ENCODE measurements at places on chromosomes 1 and 21.
A peak's percentile ranks its signal among the peaks of the same experiment; 100 is the strongest.

DNA sequence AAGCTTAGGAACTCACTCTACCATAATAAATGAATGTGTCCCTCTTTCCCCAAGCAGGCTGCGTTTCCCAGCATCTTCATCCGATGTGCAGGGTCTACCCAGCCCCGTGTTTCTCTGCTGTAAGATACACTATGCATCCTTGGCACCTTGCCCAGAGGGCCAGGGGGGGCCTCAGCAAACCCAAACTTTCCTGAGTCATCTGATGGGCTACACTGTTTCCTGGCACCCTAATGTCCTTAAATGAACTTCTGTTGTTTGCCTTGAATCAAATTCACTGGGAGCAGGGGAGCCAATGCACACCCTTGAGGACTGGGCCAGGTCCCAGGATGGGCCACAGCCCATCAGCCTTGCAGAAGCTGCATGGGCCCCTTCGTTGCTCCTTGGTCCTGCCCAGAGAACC, 145.5 kb downstream of the IGSF21 start:
- no peak for DNase-seq

GRCh38 chr1:8716238-8716637, 101.2 kb downstream of the RERE start:
- DNase-seq = no peak

DNA sequence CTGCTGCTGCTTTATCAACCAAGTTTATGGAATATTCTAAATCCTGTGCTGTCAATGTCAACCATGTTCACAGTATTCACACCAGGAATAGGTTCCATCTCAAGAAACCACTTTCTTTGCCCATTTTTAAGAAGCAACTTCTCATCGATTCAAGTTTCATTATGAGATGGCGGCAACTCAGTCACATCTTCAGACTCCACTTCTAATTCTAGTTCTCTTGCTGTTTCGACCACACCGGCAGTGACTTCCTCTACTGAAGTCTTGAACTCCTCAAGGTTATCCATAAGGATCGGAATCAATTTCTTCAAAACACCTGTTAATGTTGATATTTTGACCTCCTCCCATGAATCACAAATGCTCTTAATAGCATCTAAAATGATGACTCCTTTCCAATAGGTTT, 39.7 kb upstream of the IFNLR1 start:
- no peak for DNase-seq

GRCh38 chr1:17475752-17476151, 36.3 kb upstream of the RCC2 start:
- no peak for DNase-seq

DNA sequence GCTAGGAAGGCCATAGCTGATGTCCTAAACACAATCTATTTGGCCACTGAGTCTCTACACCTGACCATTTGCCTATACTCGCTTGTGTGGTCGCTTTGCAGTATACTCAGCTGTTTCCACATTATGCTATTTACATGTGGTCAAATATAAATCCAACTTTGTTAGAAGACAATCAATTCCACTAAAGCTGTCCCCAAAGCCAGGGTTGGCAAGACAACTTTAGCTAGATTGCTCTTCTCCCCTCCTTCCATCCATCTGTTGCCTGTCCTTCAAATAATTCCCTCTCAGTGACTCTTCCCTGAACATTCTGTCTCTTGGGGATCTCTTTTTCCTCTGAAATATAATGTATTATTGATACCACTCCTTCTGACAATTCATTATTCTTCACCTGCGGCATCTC, 30.1 kb downstream of the AVPR1B start:
- no peak for DNase-seq

- DNase-seq = peak; percentile 58
Measured at GRCh38 chr1:62530516-62531154, 66.7 kb upstream of the ANGPTL3 start.

DNA sequence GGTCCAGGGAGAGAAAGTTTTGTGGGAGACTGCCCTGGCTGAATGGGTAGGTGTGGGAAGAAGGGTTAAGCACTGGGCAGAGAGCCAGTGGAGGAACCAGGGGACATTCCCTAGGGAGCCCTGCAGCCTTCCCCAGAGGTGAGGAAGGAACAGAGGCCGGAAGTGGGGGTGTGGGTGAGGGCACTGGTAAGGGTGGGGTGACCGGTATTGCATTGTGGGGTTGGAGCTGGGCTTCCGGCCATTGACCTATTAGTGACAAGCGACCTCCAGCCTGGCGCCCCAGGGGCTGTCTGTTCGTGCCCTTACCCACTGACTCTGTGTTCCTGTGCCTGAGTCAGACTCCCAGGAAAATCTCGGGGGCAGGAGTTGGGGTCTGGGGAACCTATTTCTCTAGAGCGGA, 3.5 kb upstream of the TSPAN1 start:
- DNase-seq = no peak

DNA sequence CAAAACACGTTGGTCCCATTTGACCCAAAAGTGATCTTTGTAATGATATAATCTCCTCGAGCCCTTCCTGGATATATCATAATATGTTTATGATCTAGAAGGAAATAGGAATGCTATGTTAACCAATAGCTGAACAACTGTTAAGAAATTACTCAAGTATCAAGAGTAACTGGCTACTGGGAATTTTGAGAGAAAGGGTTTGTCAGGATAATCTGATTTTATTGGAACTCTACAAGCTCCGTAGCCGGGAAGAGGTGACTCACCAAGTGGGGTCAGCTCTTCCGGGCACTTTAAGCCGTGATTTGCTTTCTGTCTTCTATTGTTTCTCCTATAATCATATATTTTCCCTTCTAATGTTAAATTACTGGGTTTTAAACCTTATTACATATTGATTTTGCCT, 250.5 kb upstream of the POGK start:
- no peak for DNase-seq

DNA sequence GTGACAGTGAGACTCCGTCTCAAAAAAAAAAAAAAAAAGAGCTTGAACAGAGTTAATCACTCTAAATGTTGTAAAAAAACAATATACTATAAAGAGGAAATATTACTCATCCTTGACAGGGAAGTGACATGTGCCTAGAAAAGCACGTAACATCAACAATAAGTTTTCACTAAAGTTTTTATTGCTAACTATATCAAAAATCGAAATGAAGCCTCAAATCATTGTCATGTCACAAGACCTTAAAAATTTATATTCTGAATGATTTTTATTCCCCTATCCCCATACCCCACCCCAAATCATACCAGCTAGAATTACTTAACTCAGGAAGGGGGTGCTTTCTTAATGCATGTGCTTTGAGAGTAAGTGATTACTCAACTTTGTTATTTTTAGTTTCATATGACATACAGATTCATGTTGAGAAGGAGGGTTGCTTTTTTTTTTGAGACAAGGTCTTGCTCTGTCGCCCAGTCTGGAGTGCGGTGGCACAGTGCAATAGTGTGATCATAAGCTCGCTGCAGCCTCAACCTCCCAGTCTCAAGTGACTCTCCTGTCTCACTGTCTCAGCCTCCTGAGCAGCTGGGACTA, 53.6 kb upstream of the MUTYH start:
- DNase-seq = no peak

- DNase-seq = no peak
Measured at GRCh38 chr1:245306628-245307410, 152.0 kb downstream of the KIF26B start.

GRCh38 chr1:184222652-184223052, 164.2 kb upstream of the C1orf21 start:
- no peak for DNase-seq

DNA sequence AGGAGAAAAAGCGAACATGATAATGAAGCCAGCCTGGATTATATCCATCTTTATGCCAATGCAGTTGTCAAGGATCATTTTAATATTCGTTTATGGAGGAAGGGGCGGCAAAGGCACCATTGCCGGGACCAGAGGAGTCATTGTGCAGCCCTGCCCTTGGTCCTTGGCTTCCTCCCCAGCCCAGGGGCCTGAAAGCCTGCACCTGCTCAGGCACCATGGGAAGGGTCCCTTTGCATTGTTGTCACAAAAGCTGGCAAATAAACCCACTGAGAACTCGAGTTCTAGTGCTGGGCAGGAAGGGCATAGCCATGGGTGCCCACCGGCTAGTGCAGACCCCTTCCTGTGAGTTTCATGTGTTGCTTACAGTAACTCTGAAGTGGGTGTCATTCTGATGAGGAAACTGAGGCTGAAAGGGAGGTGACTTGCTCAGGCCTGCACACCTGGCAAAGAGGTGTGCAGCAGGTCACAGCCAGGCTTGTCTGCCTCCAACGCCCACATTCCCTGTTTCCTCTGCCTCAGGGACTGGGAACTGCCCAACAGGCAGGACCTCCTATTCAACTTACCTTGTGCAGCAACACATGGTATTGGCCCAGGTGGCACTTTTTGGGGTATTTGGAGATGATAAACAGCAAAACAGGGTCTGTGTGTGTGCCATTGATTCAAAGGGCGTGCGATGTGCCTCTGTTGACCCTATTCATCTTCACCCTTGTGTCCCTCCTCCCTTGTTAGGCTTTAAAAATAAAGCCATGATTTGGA, 84.6 kb downstream of the MAN1C1 start:
- DNase-seq = no peak

DNA sequence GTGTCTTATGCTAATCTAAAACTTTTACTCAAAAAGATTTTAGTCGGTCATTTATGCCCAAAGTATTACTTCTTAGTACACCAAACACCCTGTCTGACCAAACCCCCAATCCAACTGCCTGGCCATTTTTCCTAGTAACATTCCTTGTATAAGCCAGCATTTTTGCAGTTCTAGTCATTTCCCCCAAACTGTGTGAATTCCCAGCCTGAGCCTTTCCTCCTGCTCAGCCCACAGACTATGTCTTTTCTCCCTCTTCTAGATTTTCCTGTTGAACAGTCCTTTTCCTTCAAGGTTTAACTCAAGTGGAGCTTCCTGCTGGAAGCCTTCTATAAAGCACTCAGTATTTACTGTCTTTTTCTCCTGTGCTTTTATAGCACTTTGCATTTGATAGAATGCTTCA, 843.8 kb downstream of the USP25 start:
- DNase-seq = no peak

DNA sequence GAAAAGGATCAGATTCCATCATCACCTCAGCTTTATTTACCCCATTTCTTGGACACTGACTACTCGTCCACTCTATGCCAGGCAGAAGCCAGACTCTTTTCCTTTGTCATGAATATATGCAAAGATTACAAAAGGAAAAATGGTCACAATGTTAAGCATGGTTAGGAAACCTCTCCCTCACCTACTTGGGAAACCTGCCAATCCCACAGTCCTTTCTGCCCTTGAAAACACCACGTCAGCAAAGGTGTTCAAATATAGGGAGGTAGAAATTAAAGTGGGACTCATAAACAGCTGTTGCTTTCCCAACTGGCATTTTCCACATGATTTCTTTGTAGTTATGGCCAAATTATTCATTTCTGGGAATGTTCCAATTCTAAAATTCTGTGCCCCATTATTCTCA, 16.2 kb upstream of the ATP13A2 start:
- DNase-seq = no peak

DNA sequence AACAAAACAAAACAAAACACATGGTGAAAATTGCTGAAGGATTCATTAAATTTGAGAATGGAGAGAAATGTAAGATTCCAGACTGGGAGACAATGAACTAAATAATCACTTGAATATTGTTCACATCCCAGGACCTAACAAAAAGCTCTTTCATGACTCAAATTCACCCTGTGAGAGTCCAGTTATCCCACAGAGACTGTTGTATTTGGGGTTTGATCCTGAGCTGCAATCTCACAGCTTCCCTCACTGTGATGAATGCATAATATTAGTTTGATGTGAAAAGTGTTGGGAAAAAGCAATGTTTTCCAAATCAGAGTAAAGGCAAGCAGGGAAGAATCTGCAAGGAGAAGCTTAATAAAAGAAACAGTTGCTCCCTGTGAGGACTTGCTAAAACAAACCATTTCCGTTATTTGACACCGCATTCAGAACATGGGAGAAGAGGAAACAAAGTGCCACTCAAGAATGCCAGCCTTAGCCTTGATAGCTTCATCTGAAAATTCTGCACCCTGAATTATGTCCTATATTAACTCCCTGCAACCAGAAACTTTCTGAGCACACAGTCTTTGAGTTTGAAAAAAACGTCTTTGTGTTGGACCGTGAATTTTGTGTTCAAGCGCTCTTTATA, 208.8 kb downstream of the DAB1 start:
- no peak for DNase-seq

Measured in femur (tissue), 1 donor.